ENCODE measurements at places on chromosomes 1 and 21.

- no peak for DNase-seq
These were observed 439.4 kb downstream of the GPATCH2 start for GRCh38 chr1:217191441-217191840.

DNA sequence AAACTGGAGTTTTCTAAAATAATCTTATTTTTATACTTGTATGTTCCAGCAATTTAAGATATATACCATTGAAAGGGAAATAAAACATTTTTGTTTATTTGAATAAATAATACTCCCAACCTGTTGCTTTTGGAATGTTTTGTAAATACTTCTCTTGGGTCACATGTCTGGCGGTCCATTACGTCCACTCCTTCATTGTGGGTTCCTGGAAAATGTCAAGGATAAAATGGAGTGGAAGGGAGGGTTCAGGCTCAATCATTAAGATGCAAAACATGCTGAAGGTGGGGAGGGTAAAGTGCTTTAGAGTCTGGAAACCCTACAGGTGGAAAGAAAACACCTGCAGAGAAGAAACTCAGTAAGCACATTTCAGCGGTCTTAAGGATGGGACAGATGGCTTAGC is 34.2 kb upstream of the FAM3B start:
- no peak for DNase-seq

DNA sequence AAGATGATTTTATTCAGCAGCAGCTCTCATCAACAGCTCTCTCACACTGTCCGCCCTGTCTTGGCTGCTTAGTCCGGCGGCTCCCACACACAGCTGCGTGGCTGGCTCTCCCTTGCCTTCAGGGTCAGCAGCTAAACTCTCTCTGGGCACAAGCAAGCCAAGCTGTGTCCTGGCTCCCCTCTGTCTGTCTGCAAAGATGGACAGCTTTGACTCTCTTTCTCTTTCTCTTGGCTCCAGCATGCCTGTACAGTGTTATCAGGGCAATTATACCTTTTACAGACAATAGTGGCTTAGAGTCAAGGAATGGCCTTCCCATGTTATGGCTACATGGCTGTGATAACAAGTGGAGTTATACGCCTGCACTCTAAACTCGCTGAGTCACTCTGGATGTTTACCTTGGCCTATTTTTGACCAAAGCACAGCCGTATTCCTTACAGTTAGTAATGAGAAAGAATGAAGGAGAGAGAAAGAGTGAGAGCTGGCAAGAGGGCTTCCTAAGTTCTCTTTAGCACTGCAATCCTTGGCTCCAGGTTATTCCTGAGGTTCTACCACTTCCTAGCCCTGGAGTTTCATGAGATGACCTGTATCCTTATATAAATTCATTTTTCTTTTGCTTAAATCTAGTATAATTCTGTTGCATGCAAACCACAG is 59.9 kb upstream of the ZSWIM5 start:
- DNase-seq, result peak; percentile 76

DNA sequence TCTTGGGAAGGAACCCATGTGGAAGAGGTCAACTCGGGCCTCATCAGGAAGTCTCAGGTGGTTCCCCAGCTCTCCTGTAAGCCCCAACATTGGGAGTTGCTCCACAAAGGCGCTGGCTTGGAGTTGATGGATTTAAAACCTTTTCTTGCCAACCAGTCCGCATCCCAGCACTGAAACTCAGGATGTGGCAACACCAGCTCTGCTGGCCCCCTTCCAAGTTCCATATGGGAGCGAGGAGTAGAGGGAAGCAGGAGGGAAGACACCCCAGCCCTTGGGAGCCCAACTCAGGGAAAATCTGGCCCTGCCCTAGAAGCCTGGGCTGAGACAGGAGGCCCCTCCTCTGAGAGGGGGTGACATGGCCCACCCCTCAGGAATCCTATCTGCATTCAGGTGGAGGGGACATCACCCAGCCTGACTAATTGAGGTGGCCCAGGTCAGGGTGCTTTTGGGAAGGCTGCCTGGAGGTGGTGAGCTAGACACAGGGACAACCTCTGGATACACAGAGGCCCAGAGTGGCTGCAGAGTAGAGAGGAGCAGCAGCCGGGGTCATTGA is 33.1 kb upstream of the DMBX1 start:
- no peak for DNase-seq

DNA sequence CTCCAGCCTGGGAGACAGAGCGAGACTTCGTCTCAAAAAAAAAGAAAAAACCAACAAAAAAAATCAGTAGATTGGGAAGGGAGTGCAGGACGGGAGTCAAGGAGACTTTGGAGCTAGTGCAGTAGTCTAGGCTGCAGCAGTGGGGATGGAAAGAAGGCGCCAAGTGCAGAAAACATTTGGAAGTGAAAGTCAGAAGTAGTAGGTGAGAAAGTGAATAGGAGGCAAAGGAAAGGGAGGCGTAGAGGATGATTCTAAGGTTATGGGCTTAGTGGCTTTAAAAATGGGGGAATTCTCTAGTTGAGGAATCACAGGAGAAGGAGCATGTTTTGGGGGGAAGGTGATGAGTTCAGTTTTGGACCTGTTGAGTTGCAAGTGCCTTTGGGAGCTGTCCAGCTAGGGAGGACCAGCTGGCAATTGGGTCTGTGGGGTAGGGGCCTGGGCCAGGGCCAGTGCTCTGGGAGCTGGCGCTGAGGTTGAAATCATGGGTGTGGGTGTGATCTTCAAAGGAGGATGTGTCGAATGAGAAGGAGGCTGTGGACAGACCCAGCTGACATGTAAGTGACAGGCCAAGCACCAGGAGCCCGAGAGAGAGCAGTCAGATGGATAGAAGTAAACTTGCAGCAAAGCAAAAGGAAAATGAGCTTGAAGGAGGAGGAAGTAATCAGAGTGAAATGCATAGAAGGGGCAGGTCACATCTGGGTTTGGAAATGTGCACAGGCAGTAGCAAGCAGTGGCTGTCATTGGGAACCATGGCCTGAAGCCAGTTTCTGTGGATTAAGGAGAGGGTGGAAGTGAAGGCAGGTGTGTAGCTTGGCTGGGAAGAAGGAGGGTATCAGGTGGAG is 15.8 kb downstream of the TMCC2 start:
- no peak for DNase-seq

DNA sequence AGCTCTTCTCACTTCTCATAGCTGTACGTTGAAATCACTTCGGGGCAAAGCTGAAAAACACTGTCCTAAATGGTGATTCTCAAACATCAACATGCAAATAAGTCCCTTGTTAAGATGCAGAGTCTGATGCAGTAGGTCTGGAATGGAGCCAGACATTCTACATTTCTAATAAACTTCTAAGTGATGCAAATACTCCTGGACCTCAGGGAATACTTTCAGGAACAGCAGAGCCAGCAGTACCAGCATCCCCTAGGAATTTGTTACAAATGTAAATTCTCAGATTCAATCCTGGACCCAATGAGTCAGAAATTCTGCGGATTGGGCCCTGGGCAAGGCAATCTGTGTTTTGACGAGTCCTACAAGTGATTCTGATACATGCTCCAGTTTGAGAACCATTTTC is 152.3 kb downstream of the PCNX2 start:
- DNase-seq, result no peak

GRCh38 chr1:44776730-44777068 is 1.4 kb downstream of the RPS8 start:
- DNase-seq, result no peak

GRCh38 chr21:37372951-37373350 is 6.4 kb downstream of the DYRK1A start:
- DNase-seq, result no peak

GRCh38 chr1:157967205-157967604 is 26.2 kb upstream of the KIRREL1 start:
- DNase-seq, result no peak

DNA sequence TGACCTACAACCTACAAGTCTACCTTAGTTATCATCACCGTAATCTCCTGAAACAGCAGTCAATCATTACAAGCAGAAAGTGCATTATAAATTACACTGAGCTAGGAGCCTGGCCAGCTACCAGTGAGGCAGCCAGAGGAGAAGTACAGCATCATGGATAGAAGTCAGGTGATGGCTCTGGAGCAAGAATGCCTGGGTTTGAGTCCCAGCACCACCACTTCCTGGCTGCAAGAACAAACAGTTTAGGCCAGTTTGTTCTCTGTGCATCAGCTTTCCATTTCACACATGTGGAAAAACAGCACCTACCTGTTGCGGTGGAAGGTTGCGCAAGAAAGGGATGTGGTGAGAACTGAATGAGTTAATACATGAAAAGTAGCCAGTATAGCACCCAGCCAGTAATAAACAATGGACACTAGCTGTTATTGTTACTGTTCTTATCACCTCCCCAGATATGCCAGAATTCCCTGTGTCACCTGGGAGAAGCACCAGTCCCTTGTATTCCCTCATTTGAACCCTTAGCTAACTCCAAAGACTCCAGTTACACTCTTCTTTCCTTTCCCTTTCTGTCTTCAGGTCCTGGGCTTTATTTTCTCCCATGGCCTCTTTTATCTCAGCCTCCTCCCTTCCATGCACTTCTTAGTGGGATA is 9.0 kb downstream of the CREG1 start:
- DNase-seq, result no peak

DNA sequence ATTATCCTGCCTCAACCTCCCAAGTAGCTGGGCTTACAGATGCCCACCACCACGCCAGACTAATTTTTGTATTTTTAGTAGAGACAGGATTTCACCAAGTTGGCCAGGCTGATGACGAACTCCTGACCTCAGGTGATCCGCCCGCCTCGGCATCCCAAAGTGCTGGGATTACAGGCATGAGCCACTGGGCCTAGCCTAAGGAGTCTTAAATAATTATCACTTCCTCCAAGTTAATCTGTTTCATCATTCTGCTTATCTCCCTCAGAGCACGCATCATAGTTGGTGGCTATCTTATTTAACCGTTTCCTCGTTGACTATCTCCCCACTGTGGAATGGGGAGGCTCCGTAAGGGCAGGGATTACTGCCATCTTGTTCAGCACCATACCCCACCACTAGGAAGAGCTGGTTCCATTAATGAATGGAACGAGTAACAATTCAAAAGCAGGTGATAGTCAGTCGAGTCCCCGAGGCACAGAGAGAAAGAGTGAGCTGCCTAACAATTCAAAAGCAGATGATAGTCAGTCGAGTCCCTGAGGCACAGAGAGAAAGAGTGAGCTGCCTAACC is 52.7 kb downstream of the GLUL start:
- DNase-seq, result no peak

GRCh38 chr1:77473690-77474089 is 191.9 kb downstream of the AK5 start:
- DNase-seq, result no peak

GRCh38 chr1:85448358-85448757 is 16.6 kb downstream of the DDAH1 start:
- DNase-seq, result no peak

DNA sequence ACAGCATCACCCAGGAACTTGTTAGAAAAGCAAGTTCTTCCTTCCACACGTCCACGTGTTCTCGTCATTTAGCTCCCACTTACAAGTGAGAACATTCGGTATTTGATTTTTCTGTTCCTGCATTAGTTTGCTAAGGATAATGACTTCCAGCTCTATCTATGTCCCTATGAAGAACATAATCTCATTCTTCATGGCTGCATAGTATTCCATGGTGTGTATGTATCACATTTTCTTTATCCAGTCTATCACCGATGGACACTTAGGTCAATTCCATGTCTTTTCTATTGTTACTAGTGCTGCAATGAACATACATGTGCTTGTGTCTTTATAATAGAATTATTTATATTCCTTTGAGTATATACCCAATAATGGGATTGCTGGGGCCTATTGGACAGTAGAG is 368.7 kb upstream of the RUNX1 start:
- DNase-seq, result no peak

All from NCI-H460 (cell line).